Common myeloid progenitor, CD34-positive (primary cell): ENCODE measurements at places on chromosomes 1 and 21.

DNA sequence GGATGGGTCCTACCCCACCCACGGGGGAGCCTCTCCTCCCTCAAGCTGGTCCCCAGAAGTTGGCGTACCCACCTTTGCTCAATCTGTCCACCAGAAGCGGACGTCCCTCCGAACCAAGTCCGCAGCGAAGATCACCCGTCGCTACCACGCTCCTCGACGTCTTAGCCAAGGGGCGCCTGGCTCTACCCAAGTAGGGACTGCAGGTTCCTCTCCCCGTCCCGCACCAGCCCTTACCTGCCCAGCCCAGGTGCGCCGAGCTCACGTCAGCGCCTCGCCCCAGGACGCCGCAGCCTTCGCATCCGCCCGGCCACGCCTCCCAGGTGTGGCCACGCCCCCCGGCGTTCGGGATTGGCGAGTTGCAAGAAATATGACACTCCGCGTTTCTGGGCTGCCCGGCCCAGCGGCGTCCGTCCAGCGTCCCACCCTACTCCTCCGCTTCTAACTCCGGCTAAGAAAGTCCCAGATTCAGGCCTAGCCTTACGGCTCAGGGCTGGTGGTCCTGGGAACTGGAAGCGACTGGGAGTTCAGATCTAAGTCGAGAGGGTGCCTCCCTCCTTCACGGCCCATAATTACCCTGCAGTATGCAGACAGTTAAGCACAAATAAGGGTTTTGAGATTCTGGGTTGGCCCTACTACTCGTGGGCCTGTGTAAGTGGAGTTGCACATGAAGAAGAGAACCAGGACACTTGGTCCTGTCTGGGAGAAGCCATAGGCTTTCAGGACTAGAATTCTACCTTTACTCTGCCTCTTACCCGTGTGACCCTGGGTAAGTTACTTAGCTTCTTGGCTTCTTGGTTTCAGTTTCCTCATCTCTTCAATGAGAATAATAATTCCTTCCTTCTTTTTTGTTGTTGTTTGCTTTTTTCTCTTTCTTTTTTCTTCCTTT lies at the start of gene IRF6:
Gene IRF6 (minus strand): TSS at position 268 of the 886 bp plus-strand sequence. CDS start 4,729 bp downstream, outside the sequence.
- peak; percentile 54 for DNase-seq

DNA sequence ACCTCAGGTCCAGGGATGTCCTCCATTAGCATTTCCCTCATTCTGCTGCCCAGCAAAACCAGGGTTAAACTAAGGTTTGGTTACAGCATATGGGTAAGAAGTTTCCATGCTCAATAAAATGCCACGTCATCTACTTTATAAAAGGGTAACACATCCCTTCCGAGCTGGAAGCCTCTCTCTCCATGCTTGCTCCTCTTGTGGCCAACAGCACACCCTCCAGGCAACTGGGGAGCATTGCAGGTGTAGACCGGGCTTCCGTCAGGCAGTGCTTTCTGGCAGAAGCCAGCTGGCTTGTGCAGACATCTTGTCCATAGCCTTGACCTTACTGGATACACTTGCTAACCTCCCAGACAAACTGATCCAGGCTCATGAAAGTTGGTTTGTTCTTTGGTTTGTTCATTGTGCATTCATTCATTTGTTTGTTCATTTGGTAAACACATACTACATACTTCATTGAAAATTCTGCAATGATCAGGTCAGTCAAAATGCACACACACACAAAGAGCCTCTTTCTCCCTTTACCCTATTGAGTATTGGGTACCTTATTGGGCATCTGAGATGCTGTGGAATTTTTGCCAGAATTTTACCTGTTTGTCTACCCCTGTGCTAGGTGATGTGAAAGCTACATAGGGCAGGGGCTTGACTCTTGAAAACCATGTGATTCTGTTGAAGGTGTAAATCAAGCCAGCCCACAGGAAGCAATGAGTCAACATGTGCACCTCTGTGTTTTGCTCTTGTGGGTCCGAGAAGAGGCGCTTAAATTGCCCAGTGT lies 422.8 kb downstream of the CAMTA1 start:
- DNase-seq: peak; percentile 89

GRCh38 chr1:167756730-167757405 lies 35.1 kb downstream of the MPZL1 start:
- DNase-seq: no peak

GRCh38 chr1:67784545-67785186 lies 48.6 kb downstream of the GNG12 start:
- no peak for DNase-seq

DNA sequence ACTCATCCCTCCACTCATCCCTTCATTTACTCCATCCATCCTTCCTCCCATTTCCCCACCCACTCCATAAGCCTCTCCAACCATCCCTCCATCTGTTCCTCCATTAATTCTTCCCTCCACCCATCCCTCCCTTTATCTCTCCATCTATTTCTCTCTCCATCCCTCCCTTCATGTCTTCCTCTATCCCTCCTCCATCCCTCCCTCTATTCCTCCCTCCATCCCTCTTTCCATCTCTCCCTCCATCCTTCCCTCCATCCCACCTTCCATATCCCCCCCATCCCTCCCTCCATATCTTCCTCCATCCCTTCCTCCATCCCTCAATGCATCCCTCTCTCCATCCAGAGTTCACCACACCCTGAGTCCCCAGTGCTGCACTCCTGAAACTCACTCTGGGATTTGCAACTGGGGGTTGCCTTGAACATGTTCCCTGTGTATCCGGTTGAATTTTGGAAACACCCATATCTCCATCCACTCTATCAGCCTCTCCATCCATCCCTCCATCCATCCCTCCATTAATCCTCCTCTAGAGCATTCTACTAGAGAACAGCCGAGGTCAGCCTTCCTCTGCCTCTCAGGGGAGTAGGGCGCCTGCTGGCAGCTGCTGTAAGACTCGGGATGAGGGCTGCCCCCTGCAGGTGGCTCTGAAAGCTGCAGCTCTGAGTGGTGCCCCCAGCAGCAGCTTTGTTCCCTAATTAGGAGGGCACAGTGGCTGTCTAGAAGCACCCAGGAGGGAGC lies 39.4 kb downstream of the ABCG1 start:
- DNase-seq: peak; percentile 85

- DNase-seq: peak; percentile 80
These were observed 85.5 kb downstream of the CLIC4 start for GRCh38 chr1:24830680-24831272.

DNA sequence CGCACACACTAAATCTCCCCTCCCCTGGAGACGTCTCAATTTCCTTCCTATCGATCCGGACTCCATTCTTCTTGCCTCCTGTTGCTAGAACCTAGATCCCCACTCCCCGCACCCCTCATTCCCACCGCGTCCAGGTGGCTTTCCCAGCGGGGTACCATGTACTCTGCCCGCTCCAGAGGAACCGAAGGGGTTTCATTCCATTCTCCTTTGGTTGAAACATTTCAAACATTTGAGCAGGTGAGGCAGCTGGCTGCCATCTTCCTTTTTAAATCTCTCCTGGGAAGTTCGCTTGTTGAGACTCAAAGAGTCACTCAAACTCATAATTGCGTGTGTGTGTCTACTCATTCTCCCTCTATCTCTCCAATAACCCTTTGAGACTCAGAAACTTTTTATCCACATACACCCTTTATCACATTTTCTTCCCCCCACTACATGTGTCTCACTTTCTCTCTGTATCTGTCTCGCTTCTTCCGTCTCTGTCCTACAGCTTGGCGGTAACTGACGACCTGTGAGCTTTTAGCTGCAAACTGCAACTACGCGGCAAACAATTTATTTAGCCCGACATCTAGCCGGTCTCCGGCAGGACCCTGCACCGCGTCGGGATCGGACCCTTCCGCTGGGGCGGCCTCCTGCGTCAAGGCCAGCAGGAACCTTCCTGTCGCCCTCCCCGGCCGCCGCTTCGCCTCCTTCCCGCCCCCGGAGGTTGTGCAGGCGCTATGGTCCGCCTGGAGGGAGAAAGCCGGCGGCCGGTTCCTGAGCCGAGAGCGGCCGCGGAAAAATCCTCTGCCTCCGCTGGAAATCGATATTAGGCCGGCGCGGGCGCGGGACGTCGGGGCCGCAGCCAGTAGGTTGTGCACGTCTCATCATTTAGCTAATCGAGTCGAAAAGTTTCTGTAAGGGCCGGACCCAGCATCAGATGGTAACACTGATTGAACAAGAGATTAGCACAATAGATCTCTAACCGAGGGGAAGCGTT lies 3.0 kb upstream of the FOXD3 start:
- DNase-seq: peak; percentile 40

DNA sequence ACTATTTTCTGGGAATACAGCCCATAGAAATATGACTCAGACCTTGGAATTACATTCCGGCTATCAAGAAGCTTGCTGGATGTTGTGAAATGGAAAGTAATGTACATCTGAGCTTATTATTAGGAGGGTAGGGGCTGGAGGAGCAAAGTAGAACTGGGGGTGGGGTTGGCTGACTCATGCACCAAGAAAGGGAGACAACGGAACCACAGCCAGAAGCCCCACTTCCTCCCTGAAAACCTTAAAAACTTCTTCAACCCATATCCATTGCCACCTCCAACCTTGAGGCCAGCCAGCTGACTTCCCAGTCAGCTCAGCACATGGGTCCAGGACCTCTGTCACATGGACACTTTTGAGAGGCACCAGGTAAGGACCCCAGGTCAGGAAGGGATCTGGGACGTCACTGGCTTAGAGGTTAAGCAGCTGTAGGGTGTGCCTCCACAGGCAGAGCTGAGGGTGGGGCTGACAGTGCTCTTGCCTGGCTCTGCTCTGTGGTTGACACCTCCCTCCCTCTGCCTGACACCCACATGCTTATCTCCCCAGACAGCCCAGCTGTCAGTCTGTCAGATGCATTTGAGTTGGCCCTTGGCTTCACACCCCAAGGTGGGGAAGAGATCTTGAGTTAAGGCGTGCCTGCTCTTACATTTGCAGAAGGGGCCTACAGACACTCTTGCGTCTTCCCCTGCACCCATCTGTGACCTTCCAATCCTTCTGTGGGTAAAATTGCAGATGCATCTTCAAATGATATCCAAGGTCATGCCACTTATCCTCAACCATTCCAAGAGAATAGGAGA lies 5.7 kb upstream of the ZNF683 start:
- DNase-seq: peak; percentile 96

GRCh38 chr1:186738926-186739325 lies 58.7 kb upstream of the PTGS2 start:
- DNase-seq: no peak

DNA sequence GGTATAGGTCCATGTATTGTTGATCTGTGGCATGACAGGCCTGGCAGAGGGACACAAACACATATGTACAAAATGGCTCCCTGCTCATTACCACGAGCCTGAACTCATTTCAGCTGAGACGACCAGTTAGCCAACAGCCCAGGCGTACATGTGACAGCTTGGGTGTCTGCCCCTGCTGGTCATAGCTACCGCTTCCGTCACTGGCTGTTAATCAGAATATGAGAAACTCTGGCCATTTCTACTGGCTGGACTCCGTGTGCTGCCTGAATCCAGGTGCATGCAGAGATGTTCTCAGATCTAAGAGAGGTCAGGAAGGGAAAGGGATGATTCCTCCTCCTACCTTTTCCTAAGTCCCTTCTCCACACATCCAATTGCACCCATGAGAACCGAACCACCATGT lies 144.5 kb downstream of the PBX1 start:
- no peak for DNase-seq

DNA sequence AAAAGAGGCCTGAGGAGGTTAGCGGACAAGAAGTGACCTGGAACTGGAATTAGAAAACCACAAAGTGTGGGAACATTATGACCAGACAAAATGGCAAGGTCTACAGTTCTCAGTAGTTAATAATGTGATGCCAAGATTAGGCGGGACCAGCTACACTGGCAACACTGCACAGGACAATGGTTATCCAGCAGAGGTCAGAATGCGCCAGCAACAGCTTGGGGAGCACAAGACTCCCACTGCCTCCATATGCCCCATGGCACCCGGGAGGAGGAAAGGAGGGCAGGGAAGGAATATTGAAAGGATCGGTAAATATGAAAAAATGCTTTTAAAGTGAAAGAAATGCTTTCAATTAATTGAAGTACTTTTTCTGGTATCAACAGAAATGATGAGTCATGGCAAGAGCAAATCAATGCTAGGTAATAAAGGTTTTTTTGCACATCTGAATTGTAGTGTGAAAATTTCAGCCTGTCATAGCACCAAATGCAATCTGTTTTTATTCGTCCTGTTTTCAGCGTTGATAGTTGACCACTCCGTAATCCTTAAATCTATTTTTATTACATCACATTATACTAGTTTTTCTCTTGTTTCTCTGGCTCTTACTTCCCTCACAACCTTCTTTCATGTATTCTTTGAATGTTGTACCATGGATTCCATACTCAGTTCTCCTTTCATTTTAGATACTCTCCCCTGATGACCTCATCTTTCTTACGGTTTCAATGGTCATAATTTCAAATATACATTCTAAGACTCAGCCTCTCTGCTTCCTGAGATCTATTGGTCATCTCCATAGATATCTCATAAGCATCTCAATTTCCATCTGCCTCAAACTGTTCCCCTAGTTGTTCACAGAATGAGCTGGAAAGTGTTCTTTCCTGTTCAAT lies 30.7 kb downstream of the VCAM1 start:
- DNase-seq: no peak

GRCh38 chr1:175494011-175494554 lies 249.3 kb downstream of the TNR start:
- DNase-seq: no peak

DNA sequence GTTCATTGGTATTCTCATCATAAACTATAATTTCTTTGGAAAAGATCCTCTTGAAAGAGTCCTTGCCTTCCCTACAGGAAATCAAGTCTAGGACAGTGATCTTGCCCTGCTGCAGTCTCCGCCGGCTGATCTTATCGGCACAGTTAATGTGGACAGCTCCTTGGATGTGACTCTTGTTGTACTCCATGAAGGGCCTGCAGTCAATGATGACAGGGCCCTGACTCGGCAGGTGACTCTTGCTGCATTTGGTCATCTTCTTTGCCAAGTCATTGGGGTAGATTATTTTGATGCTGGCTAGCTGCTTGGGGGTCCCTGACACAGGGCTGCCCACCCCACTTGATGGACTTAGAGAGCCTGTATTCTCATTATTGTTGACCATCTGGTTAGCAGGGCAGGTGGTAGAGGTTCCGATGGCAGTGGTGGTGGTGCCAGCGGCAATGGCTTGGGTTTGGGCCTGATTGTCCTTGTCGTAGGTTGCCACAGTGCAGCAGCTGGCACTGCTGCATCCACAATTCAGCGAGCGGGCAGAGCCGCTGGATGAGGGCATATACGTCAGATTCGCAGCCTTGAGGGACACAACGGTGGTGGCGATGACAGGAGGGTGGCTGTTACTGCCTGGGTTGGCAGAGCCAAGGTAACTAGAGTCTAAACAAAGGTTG lies 2.7 kb downstream of the DUSP10 start:
- DNase-seq: no peak

- peak; percentile 79 for DNase-seq
These were observed 29.0 kb downstream of the DUSP10 start for GRCh38 chr1:221712776-221713431.

DNA sequence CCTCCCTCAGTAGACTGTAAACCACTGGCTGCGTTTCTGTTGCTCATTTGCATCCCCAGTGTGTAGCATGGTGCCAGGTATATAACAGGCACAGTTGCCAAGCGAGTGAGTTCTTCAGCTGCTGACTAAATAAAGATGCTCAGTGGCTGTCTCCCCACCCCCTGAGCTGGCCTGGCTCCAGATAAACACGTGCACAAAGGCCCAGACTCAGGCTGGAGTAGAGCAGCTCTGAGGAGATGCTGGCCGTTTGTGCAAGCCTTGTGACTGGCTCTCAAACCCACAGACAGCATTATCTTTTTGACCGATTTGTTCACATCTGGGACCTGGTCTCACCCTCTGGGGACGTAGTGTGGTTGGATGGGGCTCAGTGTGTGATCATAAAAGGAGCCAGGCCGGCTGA lies 7.1 kb downstream of the CHRNB2 start:
- no peak for DNase-seq

- peak; percentile 85 for DNase-seq
These were observed at the start of gene TRIM58 for GRCh38 chr1:247857069-247857984. Gene TRIM58, plus strand, starts transcription at chr1:247857187. Its CDS starts 60 bp downstream, at chr1:247857247.
